ENCODE measurements at places on chromosomes 2 and 18. TPM values are rescaled to one million over a fixed set of nuclear protein-coding genes. Genes with fewer than 3 reads are reported as not detected.

- no peak for DNase-seq
Measured at GRCh38 chr2:206968134-206969086, 29.1 kb downstream of the CPO start.

Gene SLC4A3
- total RNA-seq = 7.6 TPM

- DNase-seq = no peak
Measured at GRCh38 chr2:19360966-19361321, 2.5 kb upstream of the OSR1 start.

- DNase-seq = no peak
Measured at GRCh38 chr2:150491943-150492342, 4.5 kb upstream of the RND3 start.

DNA sequence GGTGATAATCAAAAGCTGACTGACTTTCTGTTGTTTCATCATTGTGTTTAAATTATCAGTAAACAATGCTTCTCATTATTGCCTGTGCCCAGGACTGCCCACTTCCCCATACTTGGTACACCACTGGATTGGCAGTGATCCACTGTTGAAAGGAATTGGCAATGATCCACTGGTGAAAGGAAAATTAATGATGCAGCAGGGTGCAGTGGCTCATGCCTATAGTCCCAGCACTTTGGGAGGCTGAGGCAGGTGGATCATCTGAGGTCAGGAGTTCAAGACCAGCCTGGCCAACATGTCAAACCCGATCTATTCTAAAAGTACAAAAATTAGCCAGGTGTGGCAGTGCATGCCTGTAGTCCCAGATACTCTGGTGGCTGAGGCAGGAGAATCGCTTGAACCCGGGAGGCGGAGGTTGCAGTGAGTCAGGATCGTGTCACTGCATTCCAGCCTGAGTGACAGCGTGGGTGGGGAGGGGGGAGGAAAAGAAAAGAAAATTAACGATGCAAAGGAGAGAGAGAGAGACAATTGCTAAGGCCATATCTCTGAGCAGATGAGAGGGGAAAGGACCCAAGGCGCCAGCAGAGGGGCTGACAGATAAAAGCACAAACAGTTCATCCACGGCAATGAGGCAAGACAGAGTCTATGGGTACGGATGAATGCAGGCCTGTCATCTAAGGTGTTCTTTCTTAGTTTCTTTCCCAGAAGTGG, 10.2 kb upstream of the GTF2A1L start:
- no peak for DNase-seq

GRCh38 chr2:229456091-229456490, 185.0 kb upstream of the PID1 start:
- no peak for DNase-seq

Gene HOXD4
- 1.2 TPM for total RNA-seq

- DNase-seq = no peak
Measured at GRCh38 chr2:144165599-144166250, 354.2 kb downstream of the ZEB2 start.

Gene UGT1A4
- not detected for total RNA-seq

DNA sequence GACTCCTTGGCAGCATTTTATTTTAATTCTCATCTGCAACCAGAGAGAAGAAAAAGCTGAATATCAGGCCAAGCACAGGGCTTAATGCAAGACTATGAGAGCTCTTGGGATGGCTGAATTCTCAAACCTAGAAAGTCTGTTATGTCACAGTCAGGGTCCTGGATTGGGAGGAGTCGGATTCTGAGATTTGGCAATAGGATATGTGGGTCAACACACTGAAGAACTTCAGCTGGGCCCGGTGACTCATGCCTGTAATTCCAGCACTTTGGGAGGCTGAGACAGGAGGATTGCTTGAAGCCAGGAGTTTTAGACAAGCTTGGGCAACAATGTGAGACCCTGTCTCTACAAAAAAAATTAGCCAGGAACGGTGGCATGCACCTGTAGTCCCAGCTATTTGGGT, 102.4 kb downstream of the COL3A1 start:
- DNase-seq = no peak

DNA sequence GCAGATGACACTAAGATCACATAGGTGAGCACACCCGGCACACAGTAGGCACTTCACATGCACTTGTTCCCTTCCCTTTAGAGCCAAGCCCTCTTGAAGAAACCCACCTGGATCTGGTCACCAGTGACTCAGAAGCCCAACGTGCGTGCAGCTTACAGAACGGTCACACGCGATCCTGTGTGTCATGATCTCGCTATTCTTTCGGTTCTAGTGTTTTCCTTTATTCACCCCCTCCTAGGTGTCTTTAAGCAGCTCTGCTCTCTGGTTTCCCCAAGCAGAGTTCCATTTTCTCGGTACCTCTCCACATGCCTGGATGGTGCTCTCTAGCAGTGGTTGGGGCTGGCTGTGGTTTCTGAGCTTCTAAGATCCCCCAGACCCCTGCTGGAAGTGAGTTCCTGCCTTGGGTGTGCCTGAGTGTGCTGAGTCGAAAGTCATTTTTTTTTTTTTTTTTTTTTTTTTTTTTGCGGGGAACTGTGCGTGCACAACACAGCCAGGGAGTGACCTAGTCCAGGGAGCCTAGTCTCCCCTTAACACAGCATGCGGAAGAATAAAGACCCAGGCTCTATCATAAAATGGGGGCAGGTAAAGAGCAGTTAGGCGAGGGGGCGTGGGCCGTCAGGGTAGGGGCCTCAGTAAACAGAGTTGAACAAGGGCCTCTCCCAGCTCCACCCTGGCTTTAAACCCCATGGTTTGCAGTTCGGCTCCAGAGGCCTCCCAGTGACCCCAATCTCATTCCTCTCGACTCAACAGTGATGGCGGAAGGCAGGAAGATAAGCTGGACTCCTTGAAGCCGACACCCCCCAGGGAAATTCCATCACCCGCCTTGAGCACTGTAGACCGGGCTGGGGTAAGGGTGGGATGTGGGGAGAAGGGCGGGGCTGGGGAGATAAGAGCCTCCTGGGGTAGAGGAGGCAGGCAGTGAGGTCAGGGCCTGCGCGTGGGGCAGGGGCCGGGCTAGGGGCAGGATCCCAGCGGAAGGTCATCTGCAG, 29.8 kb upstream of the DNMT3A start:
- DNase-seq = no peak

- DNase-seq = no peak
Measured at GRCh38 chr2:46485002-46485401, 5.6 kb downstream of the TMEM247 start.

- no peak for DNase-seq
Measured at GRCh38 chr2:142879151-142879550, 1.7 kb downstream of the KYNU start.

- DNase-seq = peak; percentile 19
Measured at GRCh38 chr2:84849271-84849952, 31.5 kb downstream of the TRABD2A start.

Gene RPRM
- total RNA-seq = 4.9 TPM

DNA sequence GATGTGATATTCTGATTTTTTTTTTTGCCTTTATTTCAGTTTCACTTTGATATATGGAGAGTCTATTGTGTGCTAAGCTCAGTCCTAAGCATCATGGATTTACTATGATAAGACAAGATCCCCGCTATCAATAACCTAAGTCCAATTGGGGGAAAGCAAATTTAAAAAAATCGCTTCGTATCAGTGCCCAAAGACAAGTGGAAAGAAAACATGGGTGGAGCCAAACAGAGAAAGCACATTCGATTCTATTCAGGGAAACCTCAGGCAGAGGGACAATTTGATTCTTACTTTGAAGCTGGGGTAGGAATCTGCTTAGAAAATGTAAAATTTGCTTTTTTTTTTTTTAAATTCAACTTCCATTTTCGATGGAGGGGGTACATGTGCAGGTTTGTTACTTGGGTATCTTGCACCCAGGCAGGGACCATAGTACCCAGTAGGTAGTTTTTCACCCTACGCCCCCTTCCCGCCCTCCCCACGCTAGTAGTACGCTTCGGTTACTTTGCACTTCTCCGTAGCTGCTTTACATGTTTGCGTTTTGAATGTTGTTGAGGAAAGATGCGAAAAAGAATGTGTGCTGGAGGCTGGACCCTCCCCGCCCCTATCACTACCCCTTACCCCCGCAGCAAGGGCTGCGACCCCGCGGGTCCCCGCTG, 12.4 kb downstream of the KIF5C start:
- no peak for DNase-seq

All from prostate gland (tissue), 2 donors.